CD4-positive, CD25-positive, alpha-beta regulatory T cell (primary cell): ENCODE measurements at places on chromosomes 4 and X. TPM values are rescaled to one million over a fixed set of nuclear protein-coding genes. Genes with fewer than 3 reads are reported as not detected.

Gene TNMD
- polyA plus RNA-seq = not detected

Gene PNMA3
- 0.57 TPM for polyA plus RNA-seq

Gene TMEM150C
- polyA plus RNA-seq = 0.10 TPM

Gene PLXNB3
- polyA plus RNA-seq = not detected

Gene CLDN22
- not detected for polyA plus RNA-seq

Gene PDLIM5
- polyA plus RNA-seq = 64.5 TPM

Gene FAM47A
- not detected for polyA plus RNA-seq
